GM23248 (cell line): ENCODE measurements at places on chromosomes 4 and X. TPM values are rescaled to one million over a fixed set of nuclear protein-coding genes. Genes with fewer than 3 reads are reported as not detected.

- DNase-seq, result peak; percentile 10
These were observed 19.9 kb upstream of the ENPP6 start for GRCh38 chr4:184237612-184238011.

DNA sequence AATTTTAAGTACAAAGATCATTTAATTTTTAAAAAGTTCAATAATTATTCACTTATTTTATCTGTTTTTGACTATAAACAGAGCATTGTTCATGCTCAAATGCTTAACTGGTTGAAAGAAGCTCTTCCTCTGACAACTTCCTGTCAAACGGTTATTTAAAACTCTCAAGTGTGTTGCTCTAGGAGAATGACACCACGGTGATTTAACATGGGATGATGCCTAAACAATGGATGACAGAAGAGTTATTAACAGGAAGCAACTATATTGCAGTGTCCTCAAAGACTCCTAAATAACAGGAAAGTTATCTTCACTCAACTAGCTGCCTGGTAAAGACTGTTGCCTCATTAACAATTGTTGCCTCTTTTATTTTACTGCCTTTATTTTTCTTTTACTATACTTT lies 509.6 kb downstream of the PACRGL start:
- DNase-seq, result no peak

DNA sequence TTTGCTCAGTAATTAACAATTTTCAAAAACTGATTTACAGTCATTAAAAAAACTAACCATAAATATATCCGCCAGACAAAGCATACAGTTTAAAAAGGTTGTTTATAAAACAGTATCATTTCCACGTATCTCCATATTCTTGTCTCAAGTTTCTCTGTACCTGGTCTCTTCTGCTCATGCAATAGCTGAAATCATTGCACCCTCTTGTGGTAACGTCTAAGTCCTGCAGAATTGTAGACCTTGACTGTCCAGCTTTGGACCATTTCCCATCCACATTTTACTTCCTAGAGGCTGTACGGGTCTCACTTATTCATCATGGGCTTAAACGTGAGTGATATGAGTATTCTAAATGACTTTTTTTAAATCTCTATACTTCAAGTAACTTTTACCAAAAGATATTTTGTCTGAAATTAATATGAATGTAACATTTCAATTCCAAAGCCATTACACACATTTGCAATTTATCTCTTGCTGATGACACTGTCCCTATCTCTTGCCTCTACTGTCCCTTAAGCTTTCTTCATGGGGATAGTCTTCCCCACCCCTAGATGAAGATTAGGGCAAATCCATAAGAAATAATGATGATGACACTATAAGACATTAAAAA lies 118.5 kb downstream of the BTC start:
- peak; percentile 83 for DNase-seq

GRCh38 chr4:94389595-94390267 lies 47.1 kb upstream of the HPGDS start:
- DNase-seq, result no peak

GRCh38 chr4:56755901-56756300 lies 65.6 kb downstream of the SPINK2 start:
- peak; percentile 58 for DNase-seq

GRCh38 chrX:31609130-31609529 lies 537.3 kb upstream of the FTHL17 start:
- DNase-seq, result peak; percentile 85

GRCh38 chr4:158255727-158256324 lies 45.5 kb downstream of the TMEM144 start:
- peak; percentile 77 for DNase-seq

DNA sequence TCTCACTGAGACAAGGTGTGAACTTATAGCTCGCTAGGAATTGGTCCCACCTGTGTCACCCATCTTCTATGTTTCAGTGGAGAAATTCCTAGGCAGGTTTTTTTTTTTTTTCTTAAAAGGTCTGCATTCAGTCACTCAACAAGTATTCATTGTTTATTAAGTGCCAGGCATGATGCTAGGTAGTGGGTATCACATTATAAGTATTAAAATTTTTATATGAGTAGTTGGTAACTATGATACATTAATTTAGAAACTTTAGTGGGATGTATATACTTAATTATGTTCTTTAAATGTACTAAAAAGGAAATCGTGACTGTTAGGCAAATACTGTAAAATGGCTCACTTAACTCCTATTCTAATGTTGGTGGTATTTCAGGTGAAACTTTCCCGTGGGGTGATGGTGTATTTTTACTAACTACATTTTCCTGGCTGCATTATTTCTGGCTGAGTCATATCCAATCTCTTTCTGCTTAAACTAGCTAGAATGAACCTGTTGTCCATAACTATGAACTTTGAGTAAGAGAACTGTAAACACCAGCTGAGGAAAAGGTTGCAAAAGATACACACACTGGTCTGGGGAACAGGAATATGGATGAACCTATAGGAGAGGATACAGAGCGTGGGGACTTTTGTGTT lies 49.3 kb upstream of the MED14 start:
- no peak for DNase-seq

GRCh38 chr4:141706445-141706844 lies 70.1 kb downstream of the IL15 start:
- DNase-seq, result no peak

DNA sequence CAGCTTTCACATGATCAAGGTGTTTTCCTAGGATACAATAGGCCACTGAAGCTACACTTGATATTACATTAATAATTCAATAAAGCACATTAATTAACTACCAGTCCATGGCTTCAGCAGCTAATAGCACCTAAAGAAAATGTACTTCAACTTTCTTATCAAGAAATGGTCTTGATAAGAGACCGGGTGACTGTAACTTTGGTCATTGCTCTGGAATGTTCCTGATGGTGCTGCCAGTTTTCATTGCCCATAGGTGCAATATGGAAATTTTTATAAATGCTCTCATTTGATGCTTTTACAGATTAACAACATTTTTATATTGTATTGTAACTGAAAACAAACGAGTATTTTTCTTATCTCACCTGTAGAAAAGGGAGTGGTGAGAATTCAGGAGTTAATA lies 165.4 kb downstream of the SHROOM3 start:
- DNase-seq, result no peak

GRCh38 chrX:110866421-110866820 lies 70.8 kb upstream of the CHRDL1 start:
- no peak for DNase-seq

DNA sequence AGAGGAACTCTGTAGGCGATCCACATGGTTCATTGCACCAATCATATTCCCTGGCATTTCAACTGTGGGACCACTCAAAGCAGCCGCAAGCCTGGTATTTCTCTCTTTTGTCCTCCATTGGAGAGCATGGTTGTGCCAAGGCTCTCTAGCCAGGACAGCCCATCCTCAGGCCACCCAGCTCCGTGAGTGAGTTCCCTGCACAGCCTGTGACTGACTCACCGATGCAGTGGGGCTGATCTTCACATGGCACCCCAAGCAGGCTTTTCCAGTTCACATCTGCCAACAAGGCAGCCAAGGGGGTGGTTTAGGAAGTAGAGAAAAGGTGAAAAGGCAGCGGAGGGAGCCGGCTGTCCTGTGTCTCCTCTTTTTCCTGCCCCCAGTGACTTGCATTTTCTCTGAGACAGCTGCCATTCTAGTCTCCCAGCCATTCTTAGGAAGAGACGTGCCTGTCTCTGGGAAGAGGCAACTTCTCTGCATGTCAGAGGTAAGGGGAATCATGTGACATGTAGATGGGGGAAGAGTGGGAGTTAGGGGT lies 69.2 kb downstream of the MID1IP1 start:
- no peak for DNase-seq

GRCh38 chr4:14831416-14831815 lies 170.9 kb upstream of the CPEB2 start:
- DNase-seq, result no peak

- DNase-seq, result peak; percentile 82
These were observed 671.7 kb upstream of the NR3C2 start for GRCh38 chr4:149113804-149114430.

DNA sequence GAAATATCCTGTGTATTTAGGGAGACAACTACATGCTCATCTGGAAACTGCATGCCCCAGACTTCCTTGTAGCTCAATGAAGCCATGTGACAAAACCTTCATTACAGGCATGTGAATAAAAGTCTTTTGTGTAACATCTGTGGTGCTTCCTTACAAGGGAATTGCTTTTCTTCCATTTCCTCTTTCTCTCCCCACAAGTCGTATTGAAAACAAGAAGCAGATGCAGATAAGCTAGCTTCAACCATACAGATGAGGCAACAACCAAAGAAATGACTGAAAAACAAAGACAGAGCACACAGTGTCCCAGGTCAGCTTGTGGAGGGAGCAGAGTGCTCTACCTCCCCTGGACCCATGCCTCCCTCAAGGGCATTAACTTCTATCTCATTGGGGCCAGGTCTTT lies 115.8 kb upstream of the INPP4B start:
- DNase-seq, result no peak

DNA sequence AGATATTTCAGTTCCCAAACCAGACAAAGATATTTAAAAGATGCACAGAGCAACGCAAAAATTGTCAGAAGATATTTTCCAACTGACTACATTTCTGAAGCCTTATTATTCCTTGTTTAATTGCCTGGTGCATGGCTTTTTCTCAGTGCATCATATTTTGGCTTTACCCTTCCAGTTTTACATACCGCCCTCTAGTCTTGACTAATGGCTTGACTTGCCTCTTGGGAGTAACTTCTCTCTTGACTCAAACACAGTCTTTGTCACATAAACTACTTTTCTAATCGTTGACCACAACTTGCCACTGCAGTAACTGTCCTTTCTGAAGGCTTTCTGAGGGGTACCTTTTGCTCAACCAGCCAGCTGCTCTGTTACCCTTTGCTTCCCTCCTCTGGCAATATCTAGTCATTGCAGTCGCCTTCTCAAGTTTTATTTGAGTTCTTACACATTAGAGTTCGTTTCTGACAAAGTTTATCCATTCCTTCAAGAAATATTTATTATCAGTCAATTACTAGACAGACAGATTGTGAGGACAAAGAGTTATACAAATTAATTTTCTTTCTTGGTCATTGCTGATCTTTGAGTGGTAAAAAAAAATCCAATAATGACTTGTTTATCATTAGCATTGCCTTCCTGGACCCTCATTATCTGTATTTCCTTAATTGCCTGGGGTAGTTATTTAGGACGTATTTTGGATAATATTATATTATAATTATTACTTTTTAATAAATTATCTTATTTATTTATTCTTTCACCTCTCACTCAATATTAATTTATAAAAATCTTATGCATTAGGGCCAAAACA lies 506.9 kb upstream of the PCDH10 start:
- peak; percentile 27 for DNase-seq

GRCh38 chrX:16705370-16705769 lies 7.1 kb downstream of the CTPS2 start:
- DNase-seq, result no peak

DNA sequence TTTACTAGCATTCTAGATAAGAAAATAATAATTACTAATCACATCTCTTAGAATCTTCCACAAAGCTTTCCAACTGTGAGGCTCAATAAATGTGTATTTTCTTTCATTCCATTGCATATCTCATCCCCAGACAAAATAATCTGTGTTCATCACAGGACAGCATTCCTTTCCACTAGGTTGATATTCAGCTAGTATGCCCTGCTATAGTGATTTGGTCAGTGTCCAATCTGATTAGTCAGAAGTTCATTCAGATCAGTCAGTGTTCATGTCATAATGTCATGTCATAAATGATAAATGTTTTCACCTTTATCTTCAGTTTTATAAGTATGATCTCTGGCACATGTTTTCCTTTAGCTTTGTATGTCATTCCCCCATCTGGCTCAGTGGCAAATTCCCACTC lies 611.4 kb downstream of the KCTD8 start:
- no peak for DNase-seq

- DNase-seq, result no peak
These were observed 1.2 kb downstream of the TCEANC start for GRCh38 chrX:13654116-13654515.

- DNase-seq, result no peak
These were observed 2051.3 kb downstream of the PCDH7 start for GRCh38 chr4:32771491-32771890.

DNA sequence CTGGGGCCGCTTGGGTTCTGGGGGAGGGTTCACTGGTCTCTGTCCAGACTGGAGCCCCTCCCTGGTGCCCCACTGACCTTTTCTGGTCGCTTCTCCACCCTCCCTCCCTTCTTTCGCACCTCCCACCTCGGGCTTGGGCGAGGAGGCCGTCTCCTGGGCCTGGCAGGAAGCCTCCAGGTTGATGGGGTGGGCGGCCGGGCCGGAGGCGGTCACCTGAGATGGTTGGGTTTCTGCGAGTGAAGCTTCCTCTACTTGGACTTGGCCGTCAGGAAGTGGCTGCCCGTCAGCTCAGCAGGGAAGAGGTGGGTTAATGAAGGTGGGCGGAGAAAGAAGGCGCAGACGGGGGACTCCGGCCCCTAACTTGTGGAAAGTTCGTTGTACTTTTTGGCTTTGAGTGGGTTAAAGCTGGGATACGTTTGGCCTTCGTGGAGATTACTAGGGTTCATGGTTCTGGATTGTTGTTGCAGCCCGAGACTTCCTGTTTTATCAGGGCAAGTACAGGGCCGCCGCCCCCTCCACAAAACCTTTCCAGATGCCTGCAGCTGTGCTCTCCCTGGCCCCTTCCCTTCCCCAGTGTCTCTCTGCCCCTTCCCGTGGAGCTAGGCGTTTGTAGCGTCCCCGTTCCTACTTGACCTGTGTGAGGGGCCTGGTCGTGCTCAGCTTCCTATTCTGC lies 1.2 kb downstream of the AKAP17A start:
- peak; percentile 56 for DNase-seq

GRCh38 chr4:76280488-76281441 lies 25.8 kb upstream of the STBD1 start:
- no peak for DNase-seq

DNA sequence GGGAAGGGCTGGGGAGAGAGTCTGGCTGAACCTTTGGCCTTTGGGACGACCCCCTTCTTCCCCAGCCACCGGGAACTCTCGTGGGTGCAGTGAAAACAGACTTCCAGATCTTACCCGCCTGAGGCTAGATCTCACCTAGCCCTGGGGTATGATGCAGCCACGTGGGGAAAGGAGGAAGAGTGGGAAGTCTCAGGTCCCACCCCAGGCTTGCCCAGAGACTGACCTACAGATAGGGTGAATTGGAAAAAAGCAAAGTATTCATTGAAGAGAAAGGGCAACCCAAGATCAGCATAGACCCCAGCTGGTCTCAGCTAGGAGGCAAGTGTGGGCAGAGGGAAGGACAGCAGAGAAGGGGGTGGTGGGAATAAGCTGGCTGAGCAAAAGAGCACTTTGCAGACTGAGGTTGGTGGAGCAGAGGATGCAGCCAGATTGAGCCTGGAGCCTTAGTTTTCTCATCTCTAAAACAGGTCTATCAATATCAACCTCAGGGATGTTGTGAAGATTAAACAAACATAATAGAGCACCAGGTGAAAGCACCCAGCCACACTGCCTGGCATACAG lies 4.2 kb upstream of the EFNB1 start:
- no peak for DNase-seq

GRCh38 chr4:187491959-187492358 lies 503.6 kb upstream of the ZFP42 start:
- DNase-seq, result no peak

PABPC1L2A gene
- not detected in 2 replicates for total RNA-seq

TLR1 gene
- total RNA-seq, result not detected in 2 replicates

CT47B1 gene
- not detected in 2 replicates for total RNA-seq

SPIN2B gene
- total RNA-seq, result 2.0 and 6.8 TPM in 2 replicates

SPRY1 gene
- 1.3 and 6.4 TPM in 2 replicates for total RNA-seq

KIAA1210 gene
- total RNA-seq, result not detected in 2 replicates

PDLIM5 gene
- 115 and 185 TPM in 2 replicates for total RNA-seq

SAGE1 gene
- not detected in 2 replicates for total RNA-seq

NLGN4X gene
- total RNA-seq, result under 0.01 TPM in 1 of 2 replicates, not detected in the other

TCEAL4 gene
- total RNA-seq, result 41.1 and 44.5 TPM in 2 replicates

P2RY8 gene
- total RNA-seq, result not detected in 2 replicates

RHOH gene
- total RNA-seq, result not detected in 2 replicates
